Activated naive CD4-positive, alpha-beta T cell treated with anti-CD3 and anti-CD28 coated beads for 36 hours (primary cell): ENCODE measurements at places on chromosomes 2 and 18.

DNA sequence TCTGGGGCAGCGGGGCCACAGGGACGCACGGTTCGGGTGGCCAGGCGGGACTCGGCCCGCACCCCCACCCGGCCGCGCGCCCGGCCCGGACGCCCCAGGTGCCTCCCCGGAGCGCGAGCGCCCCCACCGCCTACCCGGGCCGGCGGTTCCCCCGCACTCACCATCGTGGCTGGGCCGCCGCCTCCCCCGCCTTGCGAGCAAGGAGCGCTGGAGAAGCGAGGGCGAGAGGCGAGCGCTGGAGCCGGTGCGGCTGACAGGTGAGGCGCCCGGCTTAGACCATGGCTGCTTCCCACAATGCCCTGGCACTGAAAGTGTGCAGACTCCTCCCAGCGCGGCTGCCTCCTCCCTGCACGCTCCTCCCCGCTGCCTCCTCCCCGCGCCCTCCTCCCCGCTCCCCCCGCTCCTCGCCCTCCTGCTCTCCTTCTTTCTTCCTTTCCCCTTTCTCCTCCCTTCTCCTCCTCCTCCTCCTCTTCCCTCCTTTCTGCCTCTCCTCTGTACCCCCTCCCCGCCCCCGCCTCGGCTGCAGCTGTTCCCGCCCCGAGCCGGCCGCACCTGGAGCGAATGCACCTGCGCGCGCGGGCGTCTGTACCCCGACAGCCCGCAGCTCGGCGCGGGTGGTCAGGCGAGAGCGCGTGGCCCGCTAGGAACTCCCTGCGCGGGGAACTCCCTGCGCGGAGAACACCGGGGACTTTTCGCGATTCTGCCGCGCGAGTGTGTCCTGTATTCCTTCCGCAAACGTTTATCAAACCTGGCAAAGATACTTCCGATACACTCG is at the start of gene AP1S3:
Gene AP1S3 (minus strand): TSS at position 296 of the 775 bp plus-strand sequence. CDS start 132 bp downstream, at position 164.
- peak; percentile 83 for DNase-seq

- no peak for DNase-seq
Measured at GRCh38 chr18:77095391-77096371, 36.9 kb downstream of the MBP start.

GRCh38 chr2:217418090-217418489 is 558.2 kb upstream of the TNP1 start:
- DNase-seq: no peak

GRCh38 chr2:221571025-221571550 is 1.0 kb downstream of the EPHA4 start:
- DNase-seq: peak; percentile 26

- DNase-seq: peak; percentile 65
Measured at GRCh38 chr2:219441451-219442255, 7.0 kb downstream of the SPEG start.

GRCh38 chr2:174328114-174328960 is 6.4 kb upstream of the SP9 start:
- peak; percentile 11 for DNase-seq

DNA sequence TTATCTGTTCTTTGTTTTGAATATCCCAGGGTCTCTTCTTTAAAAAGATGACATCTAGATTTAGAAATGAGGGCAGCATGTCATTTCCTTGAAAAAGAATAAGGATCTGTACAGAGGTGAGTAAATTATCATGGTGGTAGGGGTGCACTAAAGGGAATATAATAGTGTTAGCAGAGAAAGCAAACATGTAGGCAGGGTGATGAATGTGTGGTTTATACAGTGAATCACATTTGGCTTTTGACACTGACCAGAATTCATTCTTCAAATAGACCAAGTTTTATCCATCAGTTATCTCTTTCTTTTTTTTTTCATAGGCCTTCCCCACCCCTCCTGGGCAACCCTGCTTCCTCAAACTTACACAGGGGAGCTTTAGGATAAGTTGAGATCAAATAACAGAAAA is 184.5 kb upstream of the LRP1B start:
- DNase-seq: no peak

DNA sequence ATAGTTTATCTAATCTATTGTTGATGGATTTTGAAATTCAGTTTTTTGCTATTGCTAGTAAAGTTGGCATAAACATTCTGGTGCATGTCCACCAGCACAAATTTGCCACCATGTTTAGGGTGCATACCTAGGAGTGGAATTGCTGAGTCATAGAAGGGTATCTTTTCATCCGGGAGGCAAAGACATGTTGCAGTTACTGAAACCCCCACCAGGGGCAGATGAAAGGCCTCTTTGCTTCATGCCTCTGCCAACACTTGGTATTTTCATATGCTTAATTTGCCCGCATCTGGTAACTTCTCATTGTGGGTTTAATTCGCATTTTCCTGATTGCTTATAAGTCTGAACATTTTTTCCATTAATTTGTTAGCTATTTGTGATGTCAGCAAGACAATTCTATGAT is 8.2 kb downstream of the DCC start:
- peak; percentile 9 for DNase-seq

DNA sequence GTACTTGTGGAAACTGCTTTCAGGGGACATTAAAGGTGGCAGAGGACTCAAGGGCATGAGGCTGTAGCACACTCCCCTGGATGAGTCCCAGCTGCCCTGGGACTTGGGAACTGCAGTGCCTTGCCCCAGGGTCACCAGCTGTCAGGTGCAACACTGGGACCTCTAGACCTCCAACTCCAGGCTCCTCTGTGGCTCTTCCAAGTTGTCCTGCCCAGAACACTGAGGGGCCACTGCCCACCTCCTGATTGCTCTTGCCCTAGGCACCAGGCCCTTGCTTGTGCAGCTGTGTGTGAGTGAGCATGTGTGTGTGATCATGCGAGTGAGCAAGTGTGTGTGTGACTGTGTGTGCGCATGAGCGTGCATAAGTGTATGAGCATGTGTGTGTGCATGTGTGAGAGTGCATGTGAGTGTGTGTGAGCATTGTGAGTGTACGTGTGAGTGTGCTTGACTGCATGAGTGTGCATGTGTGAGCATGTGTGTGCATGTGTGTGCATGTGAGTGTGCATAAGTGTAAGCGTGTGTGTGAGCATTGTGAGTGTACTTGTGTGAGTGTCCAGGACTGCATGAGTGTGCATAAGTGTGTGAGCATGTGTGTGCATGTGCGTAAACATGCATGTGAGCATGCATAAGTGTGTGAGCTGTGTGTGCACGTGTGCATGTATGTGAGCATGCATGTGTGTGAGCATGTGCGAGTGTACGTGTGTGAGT is 301.5 kb downstream of the NDUFA10 start:
- no peak for DNase-seq

DNA sequence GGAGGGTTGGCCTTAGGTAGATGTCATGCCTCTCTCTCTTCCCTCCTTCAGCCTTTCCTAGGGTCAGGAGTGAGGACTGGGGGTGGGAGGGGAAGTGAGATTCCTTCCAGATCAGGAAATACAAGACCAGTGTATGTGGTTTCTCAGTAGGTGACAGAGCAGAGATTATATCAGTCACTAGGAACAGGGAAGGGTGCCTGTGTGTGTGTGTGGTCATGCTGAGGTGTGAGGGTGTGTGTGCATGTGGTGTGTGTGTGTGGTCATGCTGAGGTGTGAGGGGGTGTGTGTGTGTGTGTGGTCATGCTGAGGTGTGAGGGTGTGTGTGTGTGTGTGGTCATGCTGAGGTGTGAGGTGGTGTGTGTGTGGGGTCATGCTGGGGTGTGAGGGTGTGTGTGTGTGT is 259.8 kb downstream of the LOXHD1 start:
- DNase-seq: no peak

DNA sequence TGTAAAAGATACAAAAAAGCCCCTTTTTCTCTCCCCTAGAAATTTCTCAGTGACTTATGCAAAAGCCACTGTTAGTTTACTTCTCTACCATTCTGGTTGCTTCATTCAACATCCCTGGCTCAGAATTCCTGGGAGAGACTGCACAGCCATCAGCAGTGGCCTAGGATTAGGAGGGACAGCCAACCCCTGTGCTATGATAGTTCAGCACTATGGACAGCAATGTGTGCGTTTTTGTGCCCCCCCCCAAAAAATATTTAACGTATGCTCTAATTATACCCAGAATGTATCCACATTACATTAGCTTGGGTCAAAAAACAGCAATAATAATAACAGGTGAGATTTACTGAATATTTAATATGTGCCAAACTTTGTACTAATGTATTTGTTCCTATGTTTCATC is 29.0 kb downstream of the OSR1 start:
- no peak for DNase-seq

GRCh38 chr18:11541179-11541578 is 68.2 kb upstream of the SLC35G4 start:
- DNase-seq: no peak

DNA sequence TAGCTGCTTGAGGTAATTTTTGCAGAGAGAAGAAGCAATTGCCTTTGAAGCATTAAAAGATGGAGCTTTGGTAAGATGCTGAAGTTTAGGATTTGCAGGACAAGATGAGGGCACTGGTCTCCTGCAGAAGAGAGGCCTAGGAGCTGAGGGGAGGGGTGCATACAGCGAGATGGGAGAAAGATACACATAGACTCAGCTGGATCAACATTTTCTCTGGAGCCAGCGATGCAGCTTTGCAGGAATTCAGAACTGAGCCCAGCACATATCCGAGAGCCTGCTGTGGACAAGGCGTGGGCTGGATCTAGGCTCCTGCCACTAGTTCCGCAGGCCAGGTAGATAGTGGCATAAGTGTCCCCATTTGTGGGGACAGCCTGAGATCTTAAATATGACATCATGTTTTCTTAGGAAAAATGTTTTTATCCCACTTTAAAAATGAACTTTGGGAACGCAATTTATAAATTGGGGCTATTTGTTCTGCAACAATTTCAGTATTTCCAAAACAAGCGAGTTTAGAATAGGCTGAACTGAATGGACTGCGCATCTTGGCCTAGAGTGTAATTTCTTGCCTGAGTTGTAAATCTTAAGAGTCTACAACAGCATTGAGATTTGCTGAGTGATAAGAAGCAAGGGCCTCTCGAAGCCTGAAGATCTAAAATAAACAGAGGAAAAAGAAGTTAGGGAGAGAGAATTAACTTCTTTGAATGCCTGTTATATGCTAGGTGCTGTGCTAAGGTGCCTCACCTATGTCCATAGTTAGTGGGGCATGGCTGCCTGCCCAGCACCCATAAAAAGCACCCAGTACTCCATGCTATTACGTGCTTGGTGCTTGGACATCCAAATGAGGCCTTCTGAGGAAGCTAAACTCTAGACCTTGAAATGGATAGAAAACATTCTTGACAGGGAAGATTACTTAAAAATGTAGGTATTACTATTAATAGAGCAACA is 17.3 kb downstream of the GRHL1 start:
- DNase-seq: no peak

- DNase-seq: no peak
Measured at GRCh38 chr18:67199993-67200617, 316.4 kb downstream of the DSEL start.

GRCh38 chr2:183495589-183496267 is 371.5 kb downstream of the NUP35 start:
- DNase-seq: no peak

DNA sequence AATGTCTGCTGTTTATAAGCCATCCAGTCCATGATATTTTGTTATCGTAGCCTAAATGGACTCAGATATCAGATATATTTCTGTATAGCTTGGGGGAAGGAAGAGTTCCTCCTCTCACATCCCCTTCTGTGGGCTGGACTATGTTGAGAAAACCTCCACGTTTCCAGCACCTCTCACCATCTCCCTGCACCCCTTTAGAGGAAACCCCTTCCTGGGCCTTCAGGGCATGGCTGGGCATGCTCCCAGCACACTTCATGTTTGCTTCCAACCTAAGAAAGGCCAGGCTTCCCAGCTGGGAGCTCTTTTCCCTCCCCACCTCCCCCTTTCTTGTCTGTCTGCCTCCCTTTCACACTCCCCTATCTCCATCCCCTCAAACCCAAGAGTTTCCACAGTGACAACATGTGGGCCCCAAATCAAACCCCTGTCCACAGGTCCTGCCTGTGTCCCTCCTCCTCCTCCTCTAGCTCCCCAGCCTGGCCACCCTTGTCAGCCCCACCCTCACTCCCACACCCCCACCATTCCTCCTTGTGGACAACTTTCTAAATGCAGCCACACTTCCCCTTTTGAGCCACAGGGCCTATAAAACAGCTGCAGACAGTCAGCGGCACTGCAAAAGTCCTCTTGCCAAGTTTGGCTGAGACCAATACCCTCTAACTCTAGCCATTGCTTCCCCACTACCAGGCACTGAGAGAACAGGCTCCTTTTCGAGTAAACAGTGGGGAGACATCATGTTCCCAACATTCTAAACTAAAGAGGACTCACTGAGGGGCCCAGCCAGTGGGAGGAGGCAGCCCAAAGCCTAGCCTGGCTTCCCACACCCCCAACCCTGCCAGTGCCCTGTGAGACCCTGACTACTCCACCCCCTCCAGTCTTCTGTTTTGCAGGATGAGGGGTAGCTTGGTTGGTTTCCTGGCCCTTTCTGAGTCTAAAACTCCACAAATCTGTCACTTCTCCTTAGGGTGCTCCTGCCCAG is 120.5 kb downstream of the ZFP36L2 start:
- DNase-seq: no peak

GRCh38 chr2:158722266-158723105 is 72.6 kb upstream of the DAPL1 start:
- DNase-seq: no peak

DNA sequence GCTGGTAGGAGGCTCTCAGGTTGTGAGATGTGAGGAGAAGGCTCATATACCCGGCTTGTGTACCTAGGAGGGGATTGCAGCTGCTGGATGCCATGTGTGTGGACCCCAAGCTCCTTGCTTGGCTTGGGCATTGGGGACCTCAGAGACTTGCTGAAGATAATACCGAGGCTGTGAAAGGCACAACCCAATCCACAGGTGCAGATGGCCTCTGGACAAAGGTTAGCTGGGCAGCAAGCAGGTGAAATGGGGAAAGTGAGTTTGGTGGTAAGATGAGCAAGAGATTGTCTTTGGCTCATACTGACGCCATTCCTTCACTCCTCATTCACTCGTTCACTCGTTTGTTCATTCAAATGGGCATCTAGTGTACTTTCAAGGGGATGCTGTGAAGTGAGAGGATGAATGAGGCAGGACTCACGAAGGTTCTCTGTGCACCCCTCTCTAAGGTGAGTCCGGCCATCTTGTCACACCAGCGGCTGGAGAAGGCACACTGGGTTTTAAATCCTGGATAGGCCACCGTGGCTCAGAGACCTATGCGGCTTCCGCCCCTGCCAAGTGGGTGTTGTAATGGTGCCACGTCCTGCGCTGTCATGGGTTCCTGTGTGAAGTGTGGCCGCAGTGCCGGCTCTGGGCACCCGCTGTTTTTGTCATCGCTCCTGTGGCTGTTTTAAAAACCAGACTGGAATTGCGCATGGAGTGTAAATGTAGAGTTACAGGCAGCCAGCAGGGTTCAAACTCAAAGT is 13.7 kb downstream of the FBLN7 start:
- no peak for DNase-seq
